ENCODE measurements at places on chromosomes 5 and 9.
A peak's percentile ranks its signal among the peaks of the same experiment; 100 is the strongest.

DNA sequence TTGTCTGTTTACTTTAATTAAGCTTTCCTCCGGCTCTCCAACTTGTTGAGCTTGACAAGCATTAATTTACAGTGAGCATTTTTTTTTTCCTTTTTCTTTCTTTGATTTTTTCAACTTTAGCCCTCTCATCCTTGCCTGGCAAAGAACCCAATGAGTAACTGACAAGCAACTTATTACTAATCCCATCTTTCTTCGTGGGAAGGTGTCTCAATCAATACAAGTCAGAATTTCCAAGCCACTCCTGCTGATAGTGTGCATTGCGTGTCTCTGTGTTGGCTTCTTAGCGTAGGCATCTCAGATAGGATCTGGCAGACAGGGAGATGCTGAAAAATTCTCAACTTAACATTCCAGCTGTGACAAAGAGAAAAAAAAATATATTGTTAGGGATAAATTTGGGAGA, 527.7 kb upstream of the WWC1 start:
- no peak for ATAC-seq

- ATAC-seq: peak; percentile 50
Measured at GRCh38 chr9:70160686-70161600, 97.8 kb upstream of the SMC5 start.

DNA sequence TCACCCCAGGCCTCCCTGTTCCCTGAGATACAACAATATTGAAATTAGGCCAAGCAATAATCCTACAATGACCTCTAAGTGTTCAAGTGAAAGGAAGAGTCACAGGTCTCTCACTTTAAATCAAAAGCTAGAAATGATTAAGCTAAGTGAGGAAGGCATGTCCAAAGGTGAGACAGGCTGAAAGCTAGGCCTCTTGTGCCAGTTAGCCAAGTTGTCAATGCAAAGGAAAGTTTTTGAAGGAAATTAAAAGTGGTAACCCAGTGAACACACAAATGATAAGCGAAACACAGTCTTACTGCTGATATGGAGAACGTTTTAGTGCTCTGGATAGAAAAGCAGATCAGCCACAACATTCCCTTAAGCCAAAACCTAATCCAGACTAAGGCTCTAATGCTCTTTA, 39.8 kb downstream of the PTAR1 start:
- no peak for ATAC-seq

DNA sequence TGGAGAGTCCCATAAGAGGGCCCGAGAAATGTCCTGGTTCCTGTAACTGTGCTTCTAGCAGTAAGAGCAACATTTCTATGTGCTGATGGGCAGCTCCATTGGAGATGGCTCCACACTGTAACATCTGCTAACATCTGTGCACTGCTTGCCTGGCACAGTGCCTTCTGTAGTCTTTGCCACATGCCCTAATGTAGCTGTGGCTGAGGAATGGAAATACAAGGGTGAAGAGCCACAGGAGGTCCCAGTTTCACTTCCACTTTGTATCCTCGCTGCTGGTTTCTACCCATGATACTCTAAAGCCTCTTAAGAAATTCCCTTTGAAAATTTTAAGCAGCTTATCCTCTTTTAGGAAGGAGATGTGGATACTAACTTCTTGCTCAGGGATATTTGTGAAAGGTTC, 97.4 kb downstream of the HOMER1 start:
- no peak for ATAC-seq

GRCh38 chr5:68216245-68217046, 890 bp downstream of the PIK3R1 start:
- peak; percentile 27 for ATAC-seq

GRCh38 chr9:111938427-111938800, 41.8 kb downstream of the UGCG start:
- no peak for ATAC-seq

GRCh38 chr5:131281133-131281867, 17.4 kb downstream of the CDC42SE2 start:
- ATAC-seq: no peak

GRCh38 chr9:135134268-135135022, 47.0 kb downstream of the OLFM1 start:
- no peak for ATAC-seq

- ATAC-seq: no peak
Measured at GRCh38 chr9:126953041-126953809, 38.6 kb downstream of the RALGPS1 start.

DNA sequence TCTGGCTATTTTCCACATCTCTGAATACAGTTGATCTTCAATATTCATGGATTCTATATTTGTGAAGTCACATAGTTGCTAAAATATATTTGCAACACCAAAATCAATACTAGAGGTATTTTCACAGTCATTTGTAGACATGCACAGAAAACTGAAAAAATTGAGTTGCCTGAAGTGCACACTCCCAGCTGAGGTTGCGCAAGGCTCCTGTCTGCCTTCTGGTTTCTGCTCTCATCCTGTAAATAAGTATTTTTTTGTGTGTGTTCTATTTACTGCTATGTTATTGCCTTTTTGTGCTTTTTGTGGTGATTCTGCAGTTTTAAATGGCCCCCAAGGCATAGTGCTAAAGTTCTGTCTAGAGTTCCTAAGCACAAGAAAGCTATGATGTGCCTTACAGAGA, 371.1 kb upstream of the GRAMD2B start:
- ATAC-seq: no peak

DNA sequence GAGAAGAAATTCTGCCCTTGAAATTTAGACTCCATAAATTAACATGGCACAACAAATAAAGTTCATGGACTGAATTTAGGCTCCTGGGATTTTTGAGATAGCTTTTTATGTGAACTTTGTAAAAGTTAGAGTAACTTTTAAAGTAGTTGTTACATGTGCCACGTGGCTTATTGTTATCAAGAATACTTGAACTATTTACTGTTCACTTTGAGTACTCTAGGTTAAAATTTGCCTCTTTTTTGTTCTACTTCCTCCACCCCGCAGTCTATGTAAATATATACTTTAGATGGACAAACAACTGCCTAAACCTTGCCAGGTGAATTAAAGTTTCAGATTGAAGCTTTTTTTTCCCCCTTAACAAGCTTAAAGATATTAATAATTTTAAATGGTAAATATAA, 457.9 kb downstream of the RAB3C start:
- ATAC-seq: no peak

- no peak for ATAC-seq
Measured at GRCh38 chr5:68315679-68316271, 100.2 kb downstream of the PIK3R1 start.

All from SK-N-SH treated with all-trans-retinoic acid at 6 μM for 48 hours (cell line).